ENCODE measurements at places on chromosomes 16 and 17. TPM values are rescaled to one million over a fixed set of nuclear protein-coding genes. Genes with fewer than 3 reads are reported as not detected.

DNA sequence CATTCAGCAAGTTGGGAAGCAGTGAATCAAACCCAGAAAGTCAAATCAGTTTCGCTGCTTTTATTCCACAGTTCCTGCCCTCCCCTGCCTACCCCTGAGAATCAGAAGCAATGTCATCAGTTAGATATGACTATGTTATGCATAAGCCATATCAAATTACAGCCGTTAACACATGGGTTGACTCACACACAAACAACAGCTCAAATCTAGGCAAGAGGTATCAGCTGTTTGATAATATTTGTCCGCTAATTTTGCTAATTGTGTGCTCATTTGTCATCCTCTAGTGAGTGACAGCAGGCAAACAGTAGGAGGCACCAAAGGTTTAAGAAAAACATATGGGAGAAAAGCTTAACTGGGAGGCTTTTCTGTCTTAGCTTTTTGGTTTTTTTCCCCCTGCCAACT, 327.4 kb upstream of the CCL2 start:
- H3K27me3 ChIP-seq, result peaks cover 19% of the 10 kb centered on the region
- no peak for DNase-seq
- no peak overlapping the region for H3K27ac ChIP-seq
- H3K4me1 ChIP-seq, result no peaks in the 10 kb centered on the region

DNA sequence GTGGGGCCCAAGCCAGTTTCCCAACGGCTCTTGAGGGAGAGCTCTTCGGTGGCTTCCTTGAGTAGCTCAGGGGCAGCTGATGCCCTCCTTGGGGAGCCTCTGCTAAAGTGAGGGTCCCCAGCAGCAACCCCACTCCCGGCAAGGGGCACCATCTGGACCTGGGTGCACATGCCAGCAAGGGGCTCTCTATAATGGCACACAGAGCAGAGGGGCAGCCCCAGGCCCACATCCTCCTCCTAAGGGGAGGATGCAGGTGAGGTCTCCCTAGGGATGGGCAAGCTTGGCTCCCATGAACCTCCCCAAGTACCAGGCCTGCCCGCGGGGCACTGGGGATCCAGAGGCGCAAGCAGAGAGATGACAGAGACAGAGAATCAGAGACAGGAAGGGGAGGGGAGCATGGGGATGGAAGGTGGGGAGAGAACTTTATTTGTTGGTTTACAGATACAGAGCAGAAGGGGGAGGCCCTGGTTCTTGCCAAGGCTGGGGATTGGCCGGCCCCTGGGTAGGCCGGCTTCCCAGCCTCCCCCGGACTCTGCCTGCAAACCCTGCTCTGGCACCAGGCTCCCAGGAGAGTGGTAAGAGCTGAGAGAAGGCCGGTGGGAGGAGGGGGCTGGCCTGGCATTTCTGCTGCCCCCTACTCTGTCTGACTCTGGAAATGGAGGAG, 61.4 kb downstream of the SRCIN1 start:
- H3K36me3 ChIP-seq, result no peaks in the 10 kb centered on the region
- H3K4me1 ChIP-seq, result no peaks in the 10 kb centered on the region
- DNase-seq, result no peak
- H3K27ac ChIP-seq, result no peak overlapping the region

DNA sequence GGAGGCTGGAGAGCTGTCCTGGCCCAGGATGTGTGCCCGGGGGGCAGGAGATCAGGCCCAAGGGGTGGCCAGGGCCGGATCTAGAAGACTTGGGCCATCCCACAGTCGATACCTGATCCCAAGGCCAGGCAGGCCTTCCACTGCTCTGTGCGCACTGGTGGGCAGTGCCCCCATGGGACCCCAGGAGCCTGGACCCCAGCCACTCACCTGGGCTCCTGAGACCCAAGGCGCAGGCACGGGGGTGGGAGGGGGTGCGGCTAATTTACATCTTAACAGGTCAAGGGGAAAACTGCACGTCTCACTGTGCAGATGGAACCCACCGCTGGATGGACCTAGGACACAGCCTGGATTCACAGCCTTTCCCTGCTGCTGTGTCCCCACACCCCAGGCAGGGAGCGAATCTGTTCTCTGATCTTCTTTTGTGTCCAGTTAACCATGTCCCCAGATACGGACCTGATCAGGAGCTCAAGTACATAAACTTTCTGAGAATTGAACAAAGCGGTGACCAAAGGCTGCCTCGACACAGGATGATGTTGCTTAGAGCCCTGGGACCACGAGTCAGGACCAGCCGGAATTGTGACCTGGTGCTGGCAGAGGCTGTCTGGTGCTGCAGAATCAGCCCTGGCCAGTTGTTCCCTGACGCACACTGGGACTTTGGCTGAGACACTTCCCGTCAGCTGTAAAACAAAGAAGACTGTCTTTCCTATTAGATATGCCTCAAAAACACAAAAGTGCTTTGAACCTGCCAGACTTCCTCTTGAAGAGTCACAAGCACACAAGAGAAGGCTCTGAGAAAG, 60.6 kb downstream of the TNFRSF13B start:
- no peak overlapping the region for H3K27ac ChIP-seq
- DNase-seq, result no peak
- H3K4me1 ChIP-seq, result no peaks in the 10 kb centered on the region
- no peaks in the 10 kb centered on the region for H3K27me3 ChIP-seq
- no peaks in the 10 kb centered on the region for H3K36me3 ChIP-seq

GRCh38 chr17:80471922-80472321, 4.5 kb downstream of the NPTX1 start:
- H3K36me3 ChIP-seq, result no peaks in the 10 kb centered on the region
- DNase-seq, result no peak
- no peak overlapping the region for H3K4me3 ChIP-seq
- peaks cover 23% of the 10 kb centered on the region for H3K4me1 ChIP-seq
- no peak overlapping the region for H3K27ac ChIP-seq

- no peak overlapping the region for H3K27ac ChIP-seq
- H3K36me3 ChIP-seq, result no peaks in the 10 kb centered on the region
- no peaks in the 10 kb centered on the region for H3K4me1 ChIP-seq
These were observed 79.8 kb downstream of the JPH3 start for GRCh38 chr16:87681981-87682570.

GRCh38 chr16:20740007-20740883, 1.4 kb downstream of the THUMPD1 start:
- peaks cover 4% of the 10 kb centered on the region for H3K36me3 ChIP-seq
- H3K4me3 ChIP-seq, result peak overlapping the region; percentile 70
- H3K4me1 ChIP-seq, result peaks cover 39% of the 10 kb centered on the region
- H3K27ac ChIP-seq, result peak overlapping the region; percentile 99

DNA sequence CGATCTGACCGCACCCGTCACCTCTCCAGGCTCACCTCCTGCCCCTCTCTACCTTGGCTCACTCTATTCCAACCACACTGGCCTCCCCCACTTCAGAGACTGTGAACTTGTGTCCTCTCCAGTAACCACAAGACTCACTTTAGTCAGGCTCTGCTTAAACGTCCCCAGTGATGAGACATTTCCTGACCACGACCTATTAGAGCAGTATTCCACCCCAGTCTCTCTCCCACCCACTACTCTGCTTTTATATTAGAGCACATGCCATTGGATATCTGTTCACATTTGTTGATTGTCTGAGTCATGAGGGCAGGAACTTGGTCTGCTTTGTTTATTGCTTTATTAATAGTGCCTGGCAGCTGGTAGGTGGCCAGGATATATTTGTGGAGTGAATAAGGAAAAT, 20.1 kb downstream of the COX11 start:
- H3K36me3 ChIP-seq, result no peaks in the 10 kb centered on the region
- no peak overlapping the region for H3K27ac ChIP-seq
- H3K27me3 ChIP-seq, result no peaks in the 10 kb centered on the region
- no peak for DNase-seq
- no peak overlapping the region for H3K4me3 ChIP-seq

The PPY gene
- 4.9 TPM for polyA plus RNA-seq

- H3K27ac ChIP-seq, result no peak overlapping the region
- H3K36me3 ChIP-seq, result no peaks in the 10 kb centered on the region
- H3K4me3 ChIP-seq, result no peak overlapping the region
- H3K4me1 ChIP-seq, result no peaks in the 10 kb centered on the region
These were observed 351.6 kb upstream of the ZFHX3 start for GRCh38 chr16:73399486-73399885.

The MARCHF10 gene
- 3.0 TPM for polyA plus RNA-seq

DNA sequence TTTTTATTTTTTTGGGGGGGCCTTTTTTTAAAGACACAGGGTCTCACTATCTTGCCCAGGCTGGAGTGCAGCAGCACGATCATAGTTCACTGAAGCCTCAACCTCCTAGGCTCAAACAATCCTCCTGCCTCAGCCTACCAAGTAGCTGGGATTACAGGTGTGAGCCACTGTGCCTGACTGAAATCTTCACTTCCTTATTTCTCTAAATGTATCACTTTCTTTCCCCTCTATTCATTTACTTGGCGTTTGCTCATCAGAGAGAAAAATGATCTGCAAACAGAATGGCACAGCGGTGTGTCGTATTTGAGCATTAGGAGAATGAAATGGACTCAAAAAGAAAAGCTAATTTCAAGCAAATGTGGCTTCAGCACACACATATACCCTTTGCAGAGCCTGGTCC, 44.3 kb upstream of the CDH5 start:
- no peaks in the 10 kb centered on the region for H3K27me3 ChIP-seq
- H3K27ac ChIP-seq, result no peak overlapping the region
- no peaks in the 10 kb centered on the region for H3K36me3 ChIP-seq
- H3K4me3 ChIP-seq, result no peak overlapping the region
- DNase-seq, result no peak
